H4 (cell line): ENCODE measurements at places on chromosomes 5 and 9. TPM values are rescaled to one million over a fixed set of nuclear protein-coding genes. Genes with fewer than 3 reads are reported as not detected.

DNA sequence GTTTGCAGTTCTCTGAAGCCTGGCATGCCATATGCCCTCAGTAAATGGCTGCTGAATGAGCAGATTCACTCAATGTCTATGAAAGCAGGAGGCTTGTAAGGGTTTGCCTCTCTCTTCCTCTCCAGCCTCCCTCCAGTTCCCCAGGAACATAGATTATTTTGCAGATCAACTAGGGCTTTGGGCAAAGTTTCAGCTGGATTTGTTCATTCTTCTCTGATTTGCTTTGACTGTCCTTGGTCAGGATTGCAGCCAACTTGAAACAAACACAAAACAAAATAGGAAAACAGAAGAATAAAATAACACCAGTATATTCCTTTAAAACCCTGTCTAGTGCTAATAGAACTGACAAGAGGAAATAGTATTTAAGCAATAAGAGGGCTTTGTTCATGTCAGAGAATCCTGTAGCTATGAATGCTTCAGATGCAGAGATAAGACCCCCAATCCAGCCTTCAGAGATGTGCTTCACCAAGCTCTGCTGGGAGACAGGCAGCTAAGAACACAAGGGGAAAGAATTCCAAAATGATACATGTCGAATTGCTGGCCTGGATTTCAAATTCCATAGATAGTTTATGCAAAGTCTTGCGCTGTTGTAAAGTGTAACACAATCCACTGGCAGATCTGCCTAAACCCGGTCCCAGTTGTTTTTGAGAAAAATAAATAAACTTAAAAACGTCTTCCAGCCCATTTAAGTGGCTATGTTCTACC, 174.3 kb downstream of the PAPPA start:
- DNase-seq, result no peak

PNPLA7 gene
- 0.14 TPM in 1 of 2 replicates, not detected in the other for total RNA-seq

SPATA31A6 gene
- not detected in 2 replicates for total RNA-seq

CDC20B gene
- total RNA-seq, result not detected in 2 replicates

LVRN gene
- not detected in 2 replicates for total RNA-seq

- DNase-seq, result no peak
Measured at GRCh38 chr5:133450286-133450685, 162.1 kb downstream of the FSTL4 start.

- DNase-seq, result no peak
Measured at GRCh38 chr5:134370311-134370870, 978 bp upstream of the UBE2B start.

PCDHAC2 gene
- total RNA-seq, result 1.5 and 1.8 TPM in 2 replicates

DNA sequence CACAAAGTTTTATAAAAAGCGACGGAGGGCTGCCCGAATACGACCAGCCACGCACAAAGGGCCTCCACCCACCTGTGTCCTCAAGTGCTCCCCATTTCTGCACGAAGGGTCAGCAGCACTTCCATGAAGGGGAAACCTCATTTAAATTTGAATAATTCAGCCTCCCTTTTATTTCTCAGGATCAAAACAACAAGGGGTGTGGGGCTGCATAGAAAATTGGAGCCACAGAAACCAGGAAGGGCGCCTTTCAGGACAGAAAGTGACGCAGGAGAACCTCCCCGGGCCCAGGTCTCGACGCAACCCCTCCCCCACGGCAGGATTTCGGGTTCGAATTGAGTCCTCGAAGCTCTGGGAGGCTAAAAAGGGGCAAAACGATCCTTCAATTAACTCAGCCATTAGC, 2.1 kb downstream of the NRARP start:
- DNase-seq, result no peak

OR2S2 gene
- total RNA-seq, result not detected in 2 replicates

DNA sequence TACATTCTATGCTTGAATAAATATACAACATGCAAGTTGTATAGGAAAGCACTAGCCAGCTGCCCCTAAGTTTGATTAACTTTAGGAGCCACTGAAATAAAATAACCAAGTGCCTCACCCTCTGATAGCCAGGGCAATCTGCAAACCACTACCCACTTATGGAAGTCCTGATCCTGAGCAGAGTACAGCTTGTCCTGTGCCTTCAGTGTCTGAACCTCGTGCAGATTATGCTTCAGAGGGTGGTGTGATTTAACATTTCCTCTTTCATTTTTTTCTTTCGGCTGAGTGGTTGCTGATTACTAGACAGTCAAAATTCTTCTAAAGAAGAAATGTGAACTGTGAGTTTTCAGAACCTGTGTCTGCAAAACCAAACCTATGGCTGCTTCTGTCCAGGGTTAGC, 327.7 kb downstream of the PIK3R1 start:
- DNase-seq, result no peak

SPINK13 gene
- not detected in 2 replicates for total RNA-seq

GRCh38 chr5:135205632-135206349, 171.8 kb upstream of the PITX1 start:
- no peak for DNase-seq

GAPT gene
- not detected in 2 replicates for total RNA-seq

CDKN2B-AS1 gene
- total RNA-seq, result not detected in 2 replicates

- no peak for DNase-seq
Measured at GRCh38 chr5:150299571-150300327, 3.0 kb downstream of the ARSI start.

BTNL3 gene
- not detected in 2 replicates for total RNA-seq

GRCh38 chr5:132662925-132663770, 5.2 kb downstream of the IL13 start:
- DNase-seq, result peak; percentile 40

GNA14 gene
- 0.06 TPM in 1 of 2 replicates, not detected in the other for total RNA-seq

GRCh38 chr5:134103998-134104654, 10.4 kb upstream of the TCF7 start:
- no peak for DNase-seq

GRCh38 chr9:124040186-124040931, 28.8 kb downstream of the LHX2 start:
- no peak for DNase-seq

DNA sequence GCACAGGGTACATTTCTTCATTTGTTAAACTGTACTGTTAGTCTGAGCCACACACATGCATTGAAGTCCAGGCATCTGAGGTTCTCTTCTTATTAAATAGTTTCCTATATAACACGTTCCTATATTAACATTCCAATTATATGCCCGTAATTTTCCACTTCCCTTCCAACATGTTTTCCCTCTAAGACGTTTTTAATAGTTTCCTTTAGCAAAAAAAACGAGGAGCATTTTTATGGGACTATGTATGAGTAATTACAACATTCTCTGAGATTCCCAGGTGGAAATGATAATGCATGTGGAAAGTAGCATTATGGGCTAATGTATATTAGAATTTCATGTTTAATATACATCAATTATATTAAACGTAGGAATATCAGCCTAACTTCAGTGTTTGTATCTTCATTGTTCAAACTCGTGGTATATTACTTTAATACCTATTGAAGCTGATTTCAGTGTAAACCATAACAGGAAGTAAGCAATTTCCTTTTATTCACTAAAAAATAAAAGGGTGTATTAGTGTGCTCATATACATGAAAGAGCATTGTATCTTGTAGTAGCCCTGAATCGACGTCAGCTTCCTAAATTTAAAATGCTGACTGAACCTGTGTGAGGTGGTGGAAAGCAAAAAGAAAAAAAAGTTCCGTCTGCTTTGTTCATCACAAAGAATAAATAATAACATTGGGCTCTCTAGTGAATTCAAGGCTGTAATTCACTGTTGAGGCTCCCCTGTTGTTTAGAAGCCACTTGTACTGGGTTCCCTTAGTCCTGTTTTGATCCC, 11.3 kb downstream of the SMARCA2 start:
- no peak for DNase-seq

N4BP3 gene
- 0.25 and 0.39 TPM in 2 replicates for total RNA-seq

ORM1 gene
- total RNA-seq, result 0.33 TPM in 1 of 2 replicates, not detected in the other

DNA sequence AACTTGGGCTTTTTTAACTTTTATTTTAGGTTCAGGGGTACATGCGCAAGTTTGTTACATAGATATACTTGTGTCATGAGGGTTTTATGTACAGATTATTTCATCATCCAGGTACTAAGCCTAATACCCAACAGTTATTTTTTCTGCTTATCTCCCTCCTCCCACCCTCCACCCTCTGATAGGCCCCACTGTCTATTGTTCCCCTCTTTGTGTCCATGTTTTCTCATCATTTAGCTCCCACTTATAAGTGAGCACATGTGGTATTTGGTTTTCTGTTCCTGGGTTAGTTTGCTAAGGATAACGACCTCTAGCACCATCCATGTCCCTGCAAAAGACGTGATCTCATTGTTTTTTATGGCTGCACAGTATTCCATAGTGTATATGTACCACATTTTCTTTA, 172.1 kb downstream of the SNCAIP start:
- no peak for DNase-seq
